Gastroesophageal sphincter (tissue), 4 donors: ENCODE measurements at places on chromosomes 1 and 21.
A peak's percentile ranks its signal among the peaks of the same experiment; 100 is the strongest.

DNA sequence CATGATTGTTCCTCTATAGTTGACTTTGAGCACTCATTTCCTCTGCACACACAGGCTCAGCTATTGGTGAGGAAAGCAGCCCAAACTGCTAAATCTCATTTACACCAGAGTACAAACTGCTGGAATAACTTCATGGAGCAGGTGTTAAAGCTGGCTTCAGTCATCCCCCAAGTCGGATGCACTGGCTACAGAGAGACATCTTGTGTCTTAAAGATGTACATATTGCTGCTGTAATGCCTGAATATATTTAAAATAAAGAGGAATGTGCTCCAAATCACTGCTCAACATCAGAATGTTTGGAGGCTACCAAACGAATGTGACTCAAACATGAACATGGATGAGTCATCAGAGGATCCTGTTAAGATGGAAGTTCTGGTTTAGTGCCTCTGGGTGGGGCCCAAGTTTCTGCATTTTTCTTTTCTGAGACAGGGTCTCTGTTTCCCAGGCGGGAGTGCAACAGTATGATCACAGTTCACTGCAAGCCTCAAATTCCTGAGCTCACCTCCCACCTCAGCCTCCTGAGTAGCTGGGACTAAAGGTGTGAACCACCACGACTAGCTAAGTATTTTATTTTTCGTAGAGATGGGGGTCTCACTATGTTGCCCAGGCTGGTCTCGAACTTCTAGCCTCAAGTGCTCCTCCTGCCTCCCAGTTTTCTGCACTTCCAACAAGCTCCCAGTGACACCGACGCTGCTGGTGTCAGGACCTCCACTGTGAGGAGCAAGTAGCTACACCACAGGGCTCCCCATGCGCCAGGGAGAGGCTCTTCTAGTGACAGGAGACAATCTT, 79.0 kb upstream of the KRTAP19-8 start:
- no peak for ATAC-seq
- no peaks in the 10 kb centered on the region for H3K36me3 ChIP-seq
- H3K27me3 ChIP-seq: peaks cover 8% of the 10 kb centered on the region
- H3K4me3 ChIP-seq: no peak overlapping the region
- no peaks in the 10 kb centered on the region for H3K4me1 ChIP-seq
- no peak overlapping the region for H3K27ac ChIP-seq

- H3K4me1 ChIP-seq: peaks cover 4% of the 10 kb centered on the region
- H3K27ac ChIP-seq: peak overlapping the region; percentile 67
- peaks cover 61% of the 10 kb centered on the region for H3K36me3 ChIP-seq
- no peaks in the 10 kb centered on the region for H3K27me3 ChIP-seq
- no peak overlapping the region for H3K4me3 ChIP-seq
These were observed 24.0 kb downstream of the COQ8A start for GRCh38 chr1:226964068-226964425.

GRCh38 chr1:234928642-234929041, 200.0 kb downstream of the TOMM20 start:
- no peaks in the 10 kb centered on the region for H3K4me1 ChIP-seq
- no peaks in the 10 kb centered on the region for H3K27me3 ChIP-seq
- no peaks in the 10 kb centered on the region for H3K36me3 ChIP-seq
- ATAC-seq: no peak
- H3K27ac ChIP-seq: no peak overlapping the region

- H3K4me3 ChIP-seq: no peak overlapping the region
- H3K27ac ChIP-seq: no peak overlapping the region
- no peaks in the 10 kb centered on the region for H3K27me3 ChIP-seq
These were observed 54.2 kb downstream of the DMAP1 start for GRCh38 chr1:44267438-44267837.
